ELR (cell line): ENCODE measurements at places on chromosomes 7 and 10.

DNA sequence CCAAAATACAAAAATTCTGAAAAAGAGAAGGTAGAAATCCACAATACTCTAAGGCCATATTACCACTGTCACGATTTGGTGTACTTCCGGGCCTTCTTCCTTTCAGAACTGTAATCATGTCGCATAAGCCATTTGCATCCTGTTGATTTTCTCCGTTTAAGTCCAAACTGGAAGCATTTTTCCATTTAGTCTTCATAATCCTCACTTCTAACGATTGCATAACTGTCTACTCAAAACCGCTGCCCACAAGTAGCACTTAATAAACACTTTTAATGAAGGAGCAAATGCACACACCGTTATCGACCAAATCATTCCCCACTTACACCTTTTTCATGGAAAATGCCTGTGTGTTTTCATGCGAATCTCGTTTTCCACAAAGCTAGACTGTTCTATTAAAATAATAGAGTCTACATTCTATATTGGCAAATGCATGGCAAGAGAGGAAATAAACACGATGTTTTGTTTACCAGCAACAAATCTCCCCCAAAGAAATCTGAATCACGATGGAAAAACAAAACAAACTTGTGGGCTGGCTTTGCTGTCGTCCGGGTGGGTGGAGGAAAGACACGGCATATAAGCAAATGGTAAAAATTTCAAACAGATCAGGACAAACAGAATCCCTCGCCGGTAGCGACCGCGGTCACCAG, 1.0 kb downstream of the ATE1 start:
- peak; percentile 34 for DNase-seq

- no peak for DNase-seq
Measured at GRCh38 chr7:98556288-98556687, 60.8 kb upstream of the NPTX2 start.

GRCh38 chr7:31119249-31119648, 67.1 kb downstream of the ADCYAP1R1 start:
- DNase-seq: no peak

DNA sequence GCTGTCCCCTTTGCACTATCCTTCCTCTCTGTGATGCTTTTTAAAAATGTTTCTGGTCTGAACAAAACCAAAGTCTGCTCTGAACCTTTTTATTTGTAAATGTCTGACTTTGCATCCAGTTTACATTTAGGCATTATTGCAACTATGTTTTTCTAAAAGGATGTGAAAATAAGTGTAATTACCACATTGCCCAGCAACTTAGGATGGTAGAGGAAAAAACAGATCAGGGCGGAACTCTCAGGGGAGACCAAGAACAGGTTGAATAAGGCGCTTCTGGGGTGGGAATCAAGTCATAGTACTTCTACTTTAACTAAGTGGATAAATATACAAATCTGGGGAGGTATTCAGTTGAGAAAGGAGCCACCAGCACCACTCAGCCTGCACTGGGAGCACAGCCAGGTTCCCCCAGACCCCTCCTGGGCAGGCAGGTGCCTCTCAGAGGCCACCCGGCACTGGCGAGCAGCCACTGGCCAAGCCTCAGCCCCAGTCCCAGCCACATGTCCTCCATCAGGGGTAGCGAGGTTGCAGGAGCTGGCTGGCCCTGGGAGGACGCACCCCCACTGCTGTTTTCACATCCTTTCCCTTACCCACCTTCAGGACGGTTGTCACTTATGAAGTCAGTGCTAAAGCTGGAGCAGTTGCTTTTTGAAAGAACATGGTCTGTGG, 11.4 kb upstream of the CSGALNACT2 start:
- no peak for DNase-seq

DNA sequence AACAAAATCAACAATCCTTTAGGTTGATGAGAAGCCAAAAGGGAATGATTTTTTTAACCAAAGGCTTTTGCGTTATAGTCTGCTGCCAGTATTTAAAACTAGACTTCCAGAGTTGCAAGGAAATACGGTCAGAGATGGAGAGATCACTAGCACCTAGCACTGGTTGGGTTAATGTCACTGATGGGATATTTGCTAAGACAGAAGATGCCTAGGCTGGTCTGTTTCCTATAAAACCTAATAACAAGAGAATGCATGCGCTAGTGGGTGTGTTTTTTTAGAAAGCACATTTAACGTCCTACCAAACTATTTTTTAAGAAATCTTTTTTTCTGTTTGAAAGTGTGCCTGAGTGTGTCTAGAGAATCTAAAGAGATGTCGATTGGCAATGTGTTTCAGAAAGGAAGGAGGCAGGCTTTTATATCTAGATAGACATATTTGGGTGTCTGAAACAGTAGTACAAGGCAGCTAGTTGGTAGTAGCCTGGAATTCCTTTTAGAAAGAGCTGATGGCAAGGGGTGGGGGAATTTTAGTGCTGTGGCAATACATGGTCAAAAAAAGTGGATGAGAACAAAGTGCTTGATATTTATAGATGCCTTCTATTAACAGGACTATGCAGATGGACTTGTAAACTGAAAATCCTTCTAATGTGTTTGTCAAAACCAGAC, 863 bp downstream of the CALD1 start:
- peak; percentile 34 for DNase-seq

DNA sequence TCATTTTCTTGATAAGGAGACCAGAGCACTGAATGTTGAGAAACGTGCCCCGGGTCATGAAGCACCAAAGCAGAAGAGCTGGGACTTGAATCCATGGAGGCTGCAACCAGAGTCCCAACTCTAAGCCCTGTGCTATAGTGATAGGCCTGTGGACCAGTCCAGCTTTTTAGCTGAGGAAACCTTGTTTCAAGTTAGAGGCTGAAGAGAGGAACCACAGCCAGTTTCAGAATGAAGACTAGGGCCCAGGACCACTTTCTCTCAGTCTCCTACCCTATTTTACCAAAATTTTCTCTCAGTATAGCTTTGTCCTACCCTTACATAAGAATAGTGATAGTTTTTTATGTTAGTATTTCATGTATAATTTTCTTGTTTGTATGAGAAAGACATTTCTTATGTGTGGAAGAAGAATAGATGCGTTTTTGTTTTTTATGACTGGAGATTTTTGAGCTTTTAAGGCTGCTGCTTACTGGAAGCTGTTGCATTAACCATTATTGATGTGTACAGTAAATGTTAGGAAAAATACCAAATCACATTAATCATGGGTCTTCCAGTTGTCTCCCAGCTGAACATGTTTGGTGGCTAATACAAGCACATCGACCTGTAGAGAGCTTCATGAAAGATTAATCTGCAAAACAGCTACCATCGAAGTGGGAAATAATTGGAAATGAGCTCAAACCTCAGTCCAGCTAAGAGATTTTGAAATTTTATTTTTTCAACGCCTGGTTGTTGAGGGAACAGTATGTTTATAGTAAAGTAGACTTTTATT, 45.0 kb upstream of the CSTF2T start:
- DNase-seq: no peak

GRCh38 chr10:21261842-21262294, 263.6 kb downstream of the SKIDA1 start:
- DNase-seq: no peak

GRCh38 chr10:68224810-68225209, 7.1 kb downstream of the ATOH7 start:
- DNase-seq: peak; percentile 60

GRCh38 chr10:120076996-120077706, 184.6 kb downstream of the SEC23IP start:
- DNase-seq: no peak

- DNase-seq: no peak
Measured at GRCh38 chr10:93417266-93417665, 64.9 kb downstream of the MYOF start.
